ENCODE measurements at places on chromosomes 5 and 9.
A peak's percentile ranks its signal among the peaks of the same experiment; 100 is the strongest.

- DNase-seq: no peak
Observed at GRCh38 chr9:91954841-91955471, 4.9 kb upstream of the ROR2 start.

- no peak for DNase-seq
Observed at GRCh38 chr5:122154491-122154890, 25.1 kb downstream of the ZNF474 start.

DNA sequence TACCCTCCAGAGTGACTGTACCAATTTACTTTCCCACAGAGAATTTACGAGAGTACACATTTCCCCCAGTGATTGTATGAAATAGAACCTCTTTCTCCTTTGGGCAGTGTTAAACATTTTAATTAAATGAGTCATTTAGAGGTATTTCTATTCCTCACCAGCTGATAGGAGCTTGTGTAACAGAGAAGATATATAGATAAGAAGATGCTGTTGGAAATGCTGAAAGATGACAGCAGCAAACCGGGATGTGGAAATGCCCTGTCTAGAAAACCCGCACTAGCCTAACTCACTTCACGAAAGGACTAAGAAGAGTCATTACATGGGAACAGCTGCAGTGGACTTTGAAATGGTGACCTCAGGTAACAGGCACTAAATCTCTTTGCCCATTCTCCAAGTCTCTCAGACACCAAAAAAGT, 68.3 kb downstream of the LPAR1 start:
- no peak for DNase-seq

DNA sequence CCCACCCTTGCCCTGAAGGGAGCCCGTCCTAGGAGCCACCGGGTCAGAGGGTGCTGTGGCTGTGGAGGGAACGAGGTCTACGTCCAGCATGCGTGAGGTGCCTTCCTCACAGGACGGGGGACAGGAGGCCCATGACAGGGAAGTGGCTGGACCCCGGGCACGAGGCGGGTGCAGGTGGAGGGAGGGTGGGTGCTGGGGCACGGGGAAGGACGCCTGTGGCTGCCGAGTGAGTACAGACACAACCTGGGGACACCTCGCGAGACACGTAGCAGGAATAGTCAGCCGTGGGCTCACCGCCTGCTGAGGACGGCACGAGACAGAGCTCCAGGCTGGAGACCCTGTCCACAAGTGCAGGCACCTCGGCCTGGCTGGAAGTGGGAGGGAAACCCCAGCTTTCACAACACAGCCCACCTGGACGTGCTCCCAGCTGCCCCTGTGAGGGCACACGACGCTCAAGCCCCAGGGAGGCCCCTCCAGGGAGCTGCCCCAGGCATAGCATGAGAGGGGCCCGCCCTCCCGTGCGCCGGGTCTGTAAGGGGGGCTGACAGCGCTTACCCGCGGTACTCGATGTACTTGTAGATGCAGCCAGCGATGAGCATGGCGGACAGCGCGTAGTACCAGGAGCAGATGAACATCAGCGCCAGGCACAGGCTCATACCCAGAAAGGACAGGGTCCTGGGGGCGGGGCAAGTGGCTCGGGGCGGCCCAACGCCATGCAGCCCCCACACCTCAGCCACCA, 36.9 kb downstream of the SLC12A7 start:
- no peak for DNase-seq

GRCh38 chr9:134416385-134417015, 90.2 kb downstream of the RXRA start:
- no peak for DNase-seq

- no peak for DNase-seq
Observed at GRCh38 chr9:84701801-84702200, 32.3 kb downstream of the NTRK2 start.

GRCh38 chr5:142785206-142785605, 15.0 kb downstream of the ARHGAP26 start:
- DNase-seq: no peak

DNA sequence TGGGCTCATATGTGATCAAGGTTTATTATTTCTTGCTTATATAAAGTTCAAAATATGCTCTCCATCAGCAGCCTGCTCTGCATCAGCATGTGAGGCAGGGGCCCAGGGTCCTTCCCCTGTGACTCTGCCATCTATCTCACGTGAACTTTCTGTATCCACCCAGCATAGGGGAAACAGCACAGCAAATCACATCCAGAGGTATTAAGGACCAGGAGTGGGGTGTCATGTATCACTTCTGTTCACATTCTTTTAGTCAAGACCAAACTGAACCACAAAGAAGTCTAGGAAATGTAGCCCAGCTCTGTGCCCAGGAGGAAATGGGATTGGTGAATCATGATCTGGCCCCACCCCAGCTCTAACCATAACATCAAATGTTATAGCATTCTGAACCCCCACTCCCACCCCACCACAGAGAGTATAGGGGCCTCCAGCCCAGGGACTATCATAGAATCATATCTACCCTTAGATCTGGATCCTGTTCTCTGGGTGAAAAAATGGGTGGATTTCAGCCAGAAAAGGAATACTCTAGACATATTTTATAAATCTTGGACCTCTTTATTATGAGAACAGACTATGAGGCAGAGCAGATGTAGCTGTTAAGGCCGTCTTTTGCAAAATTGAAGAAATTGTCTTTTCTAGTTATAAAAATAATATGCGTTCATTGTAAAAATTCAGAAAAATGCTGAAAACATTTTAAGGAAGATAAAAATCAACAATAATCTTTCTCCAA, 473.7 kb downstream of the ARHGEF28 start:
- no peak for DNase-seq

GRCh38 chr5:159552751-159553150, 222.5 kb upstream of the IL12B start:
- no peak for DNase-seq

DNA sequence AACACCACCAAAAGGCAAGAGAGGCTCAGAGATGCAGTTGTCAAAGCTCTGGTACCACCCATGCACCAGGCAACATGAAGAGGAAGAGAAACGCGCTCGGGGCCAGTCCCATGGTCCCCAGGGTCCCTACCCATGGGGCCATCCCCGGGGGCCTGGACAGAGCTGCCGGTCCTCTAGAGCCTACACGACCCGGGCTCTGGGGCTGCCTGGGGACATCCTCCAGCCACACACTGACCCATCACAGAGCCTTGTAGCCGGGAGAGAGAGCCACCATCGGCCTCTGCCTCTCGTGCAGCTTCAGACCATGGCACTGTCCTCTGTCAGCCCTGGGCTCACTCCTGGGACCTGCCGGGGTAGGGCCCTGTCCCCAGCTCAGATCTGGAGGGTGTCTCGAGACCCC, 23.7 kb downstream of the VAV2 start:
- DNase-seq: no peak

DNA sequence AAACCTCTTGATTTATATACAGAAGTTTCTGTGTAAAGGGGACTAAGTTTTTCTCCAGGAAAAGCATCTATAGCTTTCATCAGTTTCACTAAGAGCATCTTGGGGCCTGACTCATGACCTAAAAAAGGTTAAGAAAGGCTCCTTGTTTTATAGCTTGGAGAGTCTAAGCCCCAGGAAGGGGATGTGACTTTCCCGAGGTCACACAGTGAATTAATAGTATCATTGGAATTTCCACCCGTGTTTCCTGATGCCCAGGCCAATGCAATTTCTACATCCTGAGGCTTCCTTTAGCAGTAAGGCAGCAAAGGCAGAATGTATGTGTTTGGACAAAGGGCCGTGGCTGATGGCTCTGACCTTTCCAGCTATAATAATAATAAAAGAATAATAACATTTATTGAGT, 8.6 kb downstream of the MORN5 start:
- DNase-seq: no peak

GRCh38 chr9:136091582-136092352, 3.3 kb downstream of the NACC2 start:
- DNase-seq: no peak

DNA sequence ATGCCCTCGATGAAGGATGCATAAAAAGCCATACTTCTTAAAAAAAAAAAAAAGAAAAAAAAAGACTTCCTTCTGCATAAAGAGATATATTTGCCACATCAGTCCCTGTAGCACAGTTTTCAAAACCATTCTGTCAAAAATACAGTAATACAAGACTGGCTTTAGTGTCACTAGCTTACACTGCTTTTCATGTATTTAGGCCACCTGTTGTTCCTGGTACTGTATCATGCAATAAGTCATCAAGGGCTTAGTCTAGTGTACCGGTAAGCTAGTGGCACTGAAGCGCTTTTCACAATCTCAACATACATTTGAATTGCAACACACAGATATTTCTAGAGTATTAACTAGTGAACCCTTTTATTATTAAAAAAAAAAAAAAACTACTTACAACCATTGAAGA, 231.2 kb downstream of the NFIB start:
- DNase-seq: no peak

DNA sequence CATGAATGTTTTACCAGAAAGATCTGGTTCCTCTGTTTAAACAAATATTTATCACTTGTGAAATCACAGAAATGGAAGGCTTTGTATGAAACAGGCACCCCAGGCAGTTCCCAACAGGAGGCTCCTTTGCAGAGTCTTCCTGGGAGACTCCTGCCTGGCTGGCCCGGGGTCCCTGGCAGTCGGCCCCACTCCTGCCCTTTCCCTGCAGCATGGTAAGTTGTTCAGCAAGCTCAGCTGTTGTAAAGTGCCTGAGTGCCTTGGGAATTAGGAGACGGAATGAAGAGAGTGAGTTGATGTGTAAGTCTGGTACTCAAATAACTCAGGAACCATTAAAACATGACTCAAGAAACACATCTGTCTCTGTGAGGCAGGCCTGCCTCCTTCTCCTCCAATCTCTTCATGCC, 17.5 kb upstream of the LHFPL2 start:
- DNase-seq: no peak

- peak; percentile 45 for DNase-seq
Observed at GRCh38 chr5:56327809-56328208, 94.7 kb upstream of the ANKRD55 start.

GRCh38 chr5:95824747-95825146, 2.2 kb upstream of the GLRX start:
- DNase-seq: no peak

DNA sequence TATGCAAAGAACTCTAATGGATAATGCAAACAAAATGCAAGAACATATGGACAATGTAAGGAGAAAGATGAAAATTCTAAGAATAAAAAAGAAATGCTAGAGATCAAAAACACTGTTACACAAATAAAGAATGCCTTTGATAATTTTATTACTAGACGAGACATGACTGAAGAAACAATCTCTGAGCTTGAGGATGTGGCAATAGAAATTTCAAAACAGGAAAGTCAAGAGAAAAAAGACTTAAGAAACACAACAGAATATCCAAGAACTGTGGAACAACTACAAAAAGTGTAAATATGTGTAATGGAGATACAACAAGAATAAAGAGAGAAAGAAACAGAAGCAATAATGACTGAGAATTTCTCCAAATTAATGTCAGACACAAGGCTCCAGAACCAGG, 140.5 kb upstream of the ACOT12 start:
- no peak for DNase-seq

DNA sequence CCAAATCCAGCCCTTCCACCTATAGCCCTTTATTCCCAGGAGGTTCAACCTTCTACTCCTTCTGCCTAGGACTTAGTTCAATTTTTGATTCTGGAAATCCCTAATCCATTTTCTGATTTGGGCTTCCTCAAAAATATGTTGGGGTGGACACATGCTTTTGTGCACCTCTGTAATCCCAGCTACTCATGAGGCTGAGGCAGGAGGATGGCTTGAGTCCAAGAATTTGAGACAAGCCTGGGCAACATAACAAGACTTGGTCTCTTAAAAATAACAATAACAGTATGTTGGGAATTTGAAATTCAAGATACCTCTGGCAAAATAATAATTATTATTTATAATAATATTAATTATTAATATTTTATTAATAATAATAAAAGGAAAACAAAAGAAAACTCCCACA, 188.7 kb upstream of the TLE4 start:
- no peak for DNase-seq

DNA sequence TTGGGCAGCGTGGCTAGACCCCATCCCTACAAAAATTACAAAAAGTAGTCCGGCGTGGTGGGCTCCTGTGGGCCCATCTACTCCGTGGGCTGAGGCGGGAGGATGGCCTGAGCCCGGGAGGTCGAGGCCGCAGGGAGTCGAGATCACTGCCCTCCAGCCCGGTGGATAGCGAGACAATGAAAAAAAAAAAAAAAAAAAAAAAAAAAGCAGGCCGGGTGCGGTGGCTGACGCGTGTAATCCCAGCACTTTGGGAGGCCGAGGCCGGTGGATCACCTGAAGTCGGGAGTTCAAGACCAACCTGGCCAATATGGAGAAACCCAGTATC, 110.5 kb upstream of the LPCAT1 start:
- DNase-seq: no peak

GRCh38 chr9:27537027-27537435, 7.4 kb upstream of the MOB3B start:
- no peak for DNase-seq

- no peak for DNase-seq
Observed at GRCh38 chr5:66527478-66528035, 68.6 kb upstream of the MAST4 start.

- no peak for DNase-seq
Observed at GRCh38 chr5:122458278-122458872, 146.3 kb downstream of the SNCAIP start.

- no peak for DNase-seq
Observed at GRCh38 chr5:147481874-147482705, 27.8 kb downstream of the DPYSL3 start.

GRCh38 chr9:125106285-125106893, 36.9 kb downstream of the SCAI start:
- DNase-seq: no peak

DNA sequence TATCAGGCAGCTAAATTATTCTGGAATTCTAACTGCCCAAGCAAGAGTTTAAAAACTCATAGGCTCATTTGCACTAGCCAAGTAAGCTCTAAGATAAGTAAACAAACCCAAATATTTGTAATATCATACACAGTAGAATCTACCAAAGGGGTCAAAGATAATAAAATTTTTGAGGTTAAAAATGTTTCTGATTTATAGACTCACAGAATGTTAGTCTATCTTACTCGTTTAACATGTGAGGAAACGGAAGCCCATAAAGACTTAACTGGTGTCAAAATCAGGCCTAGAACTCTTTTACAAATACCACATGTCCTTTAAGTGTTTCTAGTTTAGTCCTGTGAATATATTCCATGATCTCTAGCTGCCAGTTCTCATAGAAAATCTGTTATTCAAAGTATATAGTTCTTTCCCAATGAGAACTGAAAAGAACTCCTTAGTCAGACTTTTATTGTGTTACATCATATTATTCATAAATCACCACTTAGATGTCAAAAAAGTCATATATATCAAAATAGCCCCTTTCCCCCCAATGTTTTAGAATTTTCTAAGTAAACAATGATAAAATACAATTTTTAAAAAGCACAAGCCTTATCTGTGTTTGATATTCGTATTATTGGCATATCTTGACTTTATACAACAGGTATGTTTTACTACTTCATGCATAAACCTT, 13.9 kb downstream of the RAB14 start:
- DNase-seq: no peak

- no peak for DNase-seq
Observed at GRCh38 chr9:15977438-15977837, 424.6 kb downstream of the CCDC171 start.
